Glutamatergic neuron (in vitro differentiated cells): ENCODE measurements at places on chromosomes 12 and 14.

- no peak for DNase-seq
Observed at GRCh38 chr12:54392485-54393206, 8.1 kb upstream of the ZNF385A start.

DNA sequence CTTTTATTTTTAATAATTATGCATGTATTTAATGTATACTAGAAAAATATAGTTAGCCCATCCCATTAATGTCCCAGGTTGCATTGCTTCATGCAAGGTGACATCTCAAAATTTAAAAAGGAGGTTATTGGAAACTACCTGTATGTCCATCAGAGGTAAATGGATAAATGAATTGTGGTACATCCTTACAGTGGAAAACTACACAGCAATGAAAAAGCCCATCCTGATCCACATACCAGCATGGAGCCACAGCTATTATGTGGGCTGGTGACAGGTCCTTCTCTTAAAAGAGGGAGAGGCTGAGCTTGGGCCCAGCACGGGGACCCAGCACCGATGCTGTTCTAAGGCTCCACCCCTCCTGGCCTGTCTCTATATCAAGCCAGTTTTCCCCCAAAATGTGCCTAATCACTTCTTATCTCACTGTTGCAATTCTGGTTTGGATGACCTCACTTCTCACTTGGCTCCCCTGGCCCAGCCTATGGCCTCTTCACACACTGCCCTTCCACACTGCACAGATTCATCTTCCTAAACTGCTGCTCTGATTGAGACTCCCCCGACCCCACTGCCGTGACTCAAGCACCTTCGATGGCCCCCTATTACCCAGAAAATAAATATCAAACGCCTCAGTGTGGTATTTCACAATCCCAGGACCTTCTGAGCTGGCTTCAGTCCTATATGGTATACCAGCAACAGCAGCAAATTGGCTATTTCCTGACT is 97.1 kb upstream of the NCOR2 start:
- DNase-seq: no peak

GRCh38 chr12:66572845-66573244 is 106.0 kb downstream of the GRIP1 start:
- DNase-seq: no peak

DNA sequence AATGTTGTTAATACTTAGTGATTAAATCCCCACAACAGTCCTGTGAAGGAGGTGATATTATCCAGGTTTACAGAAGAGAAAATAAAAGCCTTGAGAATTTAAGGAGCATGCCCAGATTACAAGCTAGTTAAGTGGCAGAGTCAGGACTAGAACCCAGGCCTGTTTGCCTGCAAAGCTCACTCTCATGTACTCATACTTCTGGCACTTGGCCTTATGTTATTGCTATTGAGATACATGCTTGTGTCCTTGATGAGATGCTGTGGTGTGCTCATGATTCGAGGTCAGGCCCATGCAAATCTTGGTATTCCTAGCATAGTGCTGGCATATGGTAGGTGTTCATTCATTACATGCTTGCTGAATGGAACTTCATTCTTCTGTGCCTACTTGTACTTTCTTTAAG is 7.6 kb upstream of the EID3 start:
- no peak for DNase-seq

DNA sequence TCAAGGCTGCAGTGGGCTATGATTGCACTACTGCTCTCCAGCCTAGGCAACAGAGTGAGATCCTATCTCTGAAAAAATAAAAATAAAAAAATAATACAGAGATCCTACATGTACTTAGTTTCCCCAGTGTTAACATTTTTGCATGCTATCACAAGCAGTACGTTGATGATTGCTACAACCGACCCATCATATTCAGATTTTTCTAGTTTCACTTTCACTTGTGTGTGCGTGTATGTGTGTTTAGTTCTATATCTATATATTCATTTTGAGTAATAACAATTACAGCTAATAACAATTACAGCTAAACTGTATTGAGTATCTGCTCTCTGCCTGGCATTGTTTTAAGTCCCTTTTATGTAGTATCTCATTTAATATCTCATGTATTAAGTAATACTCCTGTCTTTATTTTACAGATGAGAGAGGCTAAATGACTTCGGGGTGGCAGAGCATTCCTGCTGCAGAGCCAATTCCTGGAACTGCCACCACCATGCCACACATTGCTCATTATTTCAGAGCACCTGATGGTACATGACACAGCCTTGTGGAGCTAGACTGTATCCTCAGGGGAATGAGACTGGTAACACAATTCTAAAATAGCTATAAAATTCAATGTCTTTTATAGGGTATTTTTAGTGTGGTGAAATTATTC is 153.1 kb downstream of the BCAT1 start:
- DNase-seq: no peak
